Keratinocyte (primary cell): ENCODE measurements at places on chromosomes 16 and 17. TPM values are rescaled to one million over a fixed set of nuclear protein-coding genes. Genes with fewer than 3 reads are reported as not detected.

ALOX12 gene
- 0.19 to 0.35 TPM (median 0.22 TPM) in 3 replicates for polyA plus RNA-seq

GH1 gene
- polyA plus RNA-seq: not detected in 3 replicates

CCL8 gene
- polyA plus RNA-seq: not detected in 3 replicates

CORO1A gene
- 2.8 to 5.5 TPM (median 3.0 TPM) in 3 replicates for polyA plus RNA-seq

TP53TG3D gene
- 0.13 to 0.29 TPM (median 0.22 TPM) in 3 replicates for polyA plus RNA-seq

TAT gene
- polyA plus RNA-seq: 0.14 TPM in 1 of 3 replicates, not detected in the others

TBC1D3K gene
- polyA plus RNA-seq: not detected in 3 replicates

TCAP gene
- 0.06 to 0.26 TPM (median 0.20 TPM) in 3 replicates for polyA plus RNA-seq

TNS4 gene
- 129 to 171 TPM (median 160 TPM) in 3 replicates for polyA plus RNA-seq

- no peak for DNase-seq
Observed at GRCh38 chr17:47240806-47241205, 12.8 kb upstream of the ITGB3 start.

- no peak for DNase-seq
Observed at GRCh38 chr17:64176556-64176955, 46.6 kb upstream of the ERN1 start.

GRCh38 chr17:67105213-67105612 is 60.9 kb downstream of the CACNG1 start:
- no peak for DNase-seq

GRCh38 chr17:39485555-39485954 is 24.3 kb downstream of the CDK12 start:
- DNase-seq: peak; percentile 73

GRCh38 chr17:37060094-37060493 is 111.3 kb downstream of the AATF start:
- no peak for DNase-seq

DNA sequence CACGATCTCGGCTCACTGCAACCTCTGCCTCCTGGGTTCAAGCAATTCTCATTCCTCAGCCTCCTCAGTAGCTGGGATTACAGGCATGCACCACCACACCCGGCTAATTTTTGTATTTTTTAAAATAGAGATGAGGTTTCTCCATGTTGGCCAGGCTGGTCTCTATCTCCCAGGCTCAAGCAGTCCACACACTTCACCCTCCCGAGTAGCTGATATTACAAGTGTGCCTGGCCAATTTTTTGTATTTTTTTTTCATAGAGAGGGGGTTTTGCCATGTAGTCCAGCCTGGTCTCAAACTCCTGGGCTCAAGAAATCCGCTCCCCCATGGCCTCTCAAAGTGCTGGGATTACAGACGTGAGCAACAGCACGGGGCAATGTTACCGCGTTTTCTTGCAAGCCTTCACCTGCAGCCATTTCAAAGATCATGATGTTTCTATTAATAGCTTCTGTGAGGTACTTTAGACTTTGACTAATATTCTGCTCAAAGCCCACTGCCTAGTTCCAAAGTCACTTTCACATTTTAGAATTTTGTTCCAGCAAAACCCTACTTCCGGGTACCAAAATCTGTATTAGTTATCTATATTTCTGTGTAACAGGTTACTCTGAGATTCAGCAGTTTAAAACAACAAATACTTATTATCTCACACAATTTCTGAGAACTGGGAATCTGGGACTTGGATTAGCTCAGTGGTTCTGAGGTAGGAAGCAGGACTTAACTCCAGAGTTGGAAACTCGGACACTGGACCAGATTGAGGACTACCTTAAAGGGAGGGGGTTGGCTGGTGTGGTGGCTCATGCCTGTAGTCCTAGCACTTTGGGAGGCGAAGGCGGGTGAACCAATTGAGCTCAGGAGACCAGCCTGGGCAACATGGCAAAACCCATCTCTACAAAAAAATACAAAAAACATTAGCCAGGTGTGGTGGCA is 12.0 kb upstream of the MED13 start:
- no peak for DNase-seq

- DNase-seq: peak; percentile 53
Observed at GRCh38 chr16:56657555-56658326, at the start of gene MT1F. MT1F (plus strand) TSS chr16:56657959; CDS start chr16:56658059, 100 bp downstream.

GRCh38 chr17:70288540-70289290 is 119.4 kb downstream of the KCNJ2 start:
- DNase-seq: no peak

GRCh38 chr17:27665549-27665948 is 34.6 kb downstream of the LGALS9 start:
- no peak for DNase-seq

DNA sequence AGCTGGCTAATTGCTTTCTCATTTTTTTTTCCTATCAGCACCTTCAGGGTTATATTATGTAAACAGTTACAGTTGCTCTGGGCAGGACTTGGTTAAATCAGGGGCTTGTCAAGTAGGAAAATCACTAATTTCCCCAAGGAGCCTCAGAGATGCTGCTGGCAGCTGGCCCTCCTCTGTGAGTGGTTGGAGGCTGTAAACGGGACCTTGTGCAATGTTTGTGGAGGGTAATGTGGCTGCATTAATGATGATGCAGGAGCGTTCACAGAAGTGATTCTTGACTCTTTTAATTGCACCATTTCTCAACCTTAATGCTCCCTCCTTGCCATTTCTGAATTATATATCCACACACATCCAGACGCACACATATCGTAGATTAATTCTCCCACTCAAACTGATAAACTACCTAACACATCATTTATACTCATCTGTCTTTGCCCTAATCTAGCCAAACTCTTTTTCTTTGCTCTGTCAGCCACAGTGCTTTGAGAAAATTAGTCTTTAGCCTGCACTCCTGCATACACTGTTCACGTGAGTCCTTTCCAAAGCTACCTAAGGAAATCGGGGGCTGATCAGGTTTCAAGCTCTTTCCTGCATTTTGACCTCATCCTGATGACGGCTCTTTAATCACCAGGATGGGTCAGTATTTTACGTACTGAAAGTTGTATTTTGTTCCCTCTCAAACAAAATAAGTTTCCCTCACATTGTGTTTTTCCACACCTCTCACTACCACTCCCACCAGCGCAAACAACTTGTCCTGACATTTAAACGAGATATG is 154.4 kb upstream of the PIRT start:
- no peak for DNase-seq

GRCh38 chr16:29844575-29845331 is 18.3 kb downstream of the CDIPT start:
- no peak for DNase-seq

DNA sequence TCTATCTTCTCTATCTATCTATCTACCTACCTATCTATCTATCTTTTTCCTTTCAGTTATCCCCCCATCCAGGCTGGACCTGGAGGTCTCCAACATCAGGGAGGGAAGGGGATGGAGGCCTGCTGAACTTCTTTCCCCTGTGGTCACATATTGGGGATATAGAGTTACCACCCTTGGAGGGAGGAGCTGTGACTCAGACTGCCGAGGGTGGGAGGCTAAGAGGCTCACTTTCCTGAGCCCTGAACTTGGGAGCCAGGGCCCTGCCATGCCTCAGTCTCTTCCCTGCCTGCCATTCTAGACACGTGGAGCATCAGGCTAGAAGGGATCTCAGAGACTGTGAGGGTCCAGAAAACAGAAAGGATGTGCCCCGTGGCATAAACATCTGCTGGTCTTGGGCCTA is 8.4 kb downstream of the LRRC3C start:
- DNase-seq: no peak

DNA sequence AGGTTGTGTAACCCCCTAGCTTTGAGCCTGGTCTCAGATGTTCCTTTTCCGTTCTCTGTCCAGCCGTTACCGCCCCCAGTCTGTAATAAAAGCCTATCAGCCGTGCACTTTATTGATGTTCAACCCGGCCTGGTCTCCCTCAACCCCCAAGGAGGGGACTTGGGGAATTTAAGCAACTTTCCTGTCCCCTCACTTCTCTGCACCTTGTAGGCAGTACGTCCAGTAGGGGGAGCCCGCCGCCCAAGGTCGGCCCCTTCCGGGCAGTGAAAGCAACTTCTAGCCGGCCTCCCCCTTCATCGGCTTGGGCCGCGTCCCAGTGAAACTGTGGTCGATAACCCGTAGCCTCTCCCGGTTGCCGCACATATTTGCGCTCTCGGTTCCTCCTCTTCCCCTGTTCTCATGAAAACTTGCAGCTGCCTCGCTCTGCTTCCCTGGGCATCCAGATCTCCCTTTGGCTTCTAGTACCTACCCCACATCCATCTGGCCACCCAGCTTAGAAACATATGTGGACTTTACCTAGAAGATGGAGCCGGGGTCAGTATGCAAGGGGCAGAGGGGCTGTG is 7.9 kb downstream of the PNPO start:
- no peak for DNase-seq

DNA sequence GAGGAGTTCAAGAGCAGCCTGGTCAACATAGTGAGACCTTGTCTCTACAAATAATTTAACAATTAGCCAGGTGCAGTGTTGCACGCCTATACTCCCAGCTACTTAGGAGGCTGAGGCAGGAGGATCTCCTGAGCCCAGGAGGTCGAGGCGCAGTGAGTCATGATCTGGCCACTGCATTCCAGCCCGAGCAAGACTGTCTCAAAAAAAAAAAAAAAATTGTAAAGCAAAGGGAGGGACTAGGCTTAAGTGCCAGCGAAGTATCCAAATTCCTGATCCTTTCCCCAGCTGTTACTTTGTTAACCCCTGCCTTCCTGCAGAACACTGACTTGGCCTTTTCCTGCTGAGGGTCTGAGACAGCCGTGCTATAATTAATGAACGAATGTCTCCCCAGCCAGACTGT is 2.7 kb downstream of the GDPD3 start:
- no peak for DNase-seq
